ENCODE measurements at places on chromosomes 12 and 14.

DNA sequence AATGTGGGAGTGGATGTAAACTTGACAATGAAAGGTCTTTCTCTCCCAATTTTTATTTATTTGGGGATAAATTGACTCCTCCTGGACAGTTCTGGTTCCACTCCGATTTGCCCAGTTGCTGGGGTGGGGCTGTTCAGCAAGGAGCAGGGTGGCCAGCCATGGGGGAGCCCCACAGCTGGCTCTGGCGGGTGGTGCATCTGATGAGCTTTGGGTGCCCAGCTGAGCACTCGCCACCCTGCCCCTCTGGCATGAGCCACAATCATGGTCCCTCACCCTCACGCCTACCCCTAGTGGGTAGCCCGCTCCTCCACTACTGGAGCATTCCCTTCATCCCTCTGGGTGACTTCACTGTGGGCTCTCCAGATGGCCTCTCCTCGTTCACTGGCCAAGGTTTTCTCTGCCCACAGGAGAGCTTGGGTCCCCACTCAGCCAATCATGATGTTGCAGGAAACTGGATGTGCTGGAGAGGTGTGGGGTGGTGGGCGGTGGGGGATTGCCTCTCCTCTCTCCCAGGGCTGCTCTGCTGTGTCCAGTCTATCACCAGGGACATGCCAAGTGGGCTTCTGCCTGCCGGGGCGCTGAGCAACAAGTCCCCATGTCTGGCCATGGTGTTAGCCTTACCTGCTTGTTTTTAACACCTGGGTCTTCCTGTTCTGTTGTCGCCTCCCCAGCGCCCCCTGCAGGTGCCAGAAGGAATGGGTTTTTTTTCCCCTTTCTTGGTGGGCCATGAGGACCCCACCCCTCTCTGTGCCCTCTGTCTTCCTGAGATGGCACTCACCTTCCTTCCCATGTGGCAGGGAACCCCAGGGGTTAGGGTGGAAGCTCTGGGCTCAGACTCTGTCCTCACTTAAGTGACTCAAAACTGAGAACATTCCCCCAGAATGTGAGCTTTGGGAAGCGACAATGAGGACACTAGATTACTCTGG, 3.4 kb downstream of the CYP46A1 start:
- no peak for DNase-seq

GRCh38 chr12:79927772-79928474, 7.0 kb downstream of the PPP1R12A start:
- DNase-seq = peak; percentile 37

GRCh38 chr14:56133547-56133946, 15.3 kb downstream of the PELI2 start:
- no peak for DNase-seq

DNA sequence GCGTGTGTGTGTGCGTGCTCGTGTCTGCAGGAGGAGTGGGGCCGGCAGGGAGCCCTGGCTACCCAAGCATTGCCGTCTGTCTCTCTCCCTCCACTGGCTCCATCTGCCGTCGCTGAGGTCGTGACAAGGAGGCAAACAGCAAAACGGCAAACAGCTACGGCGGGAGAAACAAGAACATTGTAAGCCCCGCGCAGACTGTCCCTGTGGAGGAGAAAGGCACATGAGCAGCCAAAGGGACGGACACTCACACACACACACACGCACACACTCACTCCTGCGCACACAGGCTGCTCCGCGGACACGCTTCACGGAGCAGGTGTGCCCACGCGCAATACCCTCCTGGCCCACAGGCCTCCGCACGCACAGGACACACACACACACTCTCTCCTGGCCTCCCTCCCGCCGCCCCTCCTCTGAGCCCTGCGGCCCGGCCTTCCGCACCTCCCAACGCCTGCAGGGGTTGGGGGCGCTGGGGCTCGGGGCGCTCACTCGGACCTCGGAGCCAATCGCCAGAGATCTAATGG, 905 bp downstream of the CISTR start:
- peak; percentile 62 for DNase-seq

DNA sequence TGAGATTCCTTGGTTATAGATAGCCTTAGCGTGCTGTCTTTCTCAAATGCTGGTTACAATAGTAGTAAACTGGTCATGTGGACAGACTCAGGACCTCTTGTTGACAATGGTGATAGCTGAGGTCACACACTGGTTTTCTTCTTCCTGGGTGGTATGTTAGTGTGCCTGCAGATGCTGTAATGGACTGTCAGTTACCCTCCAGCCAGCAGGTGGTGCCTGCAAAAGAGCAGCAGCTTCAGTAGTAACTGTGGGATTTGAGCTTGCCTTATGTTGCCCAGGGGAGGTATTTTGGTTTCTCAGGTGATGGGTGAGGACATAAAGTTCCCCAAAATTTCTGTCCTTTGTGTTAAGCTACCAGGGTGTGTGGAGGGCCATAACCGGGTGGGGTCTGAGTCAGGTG, 33.7 kb upstream of the SCAF11 start:
- no peak for DNase-seq

DNA sequence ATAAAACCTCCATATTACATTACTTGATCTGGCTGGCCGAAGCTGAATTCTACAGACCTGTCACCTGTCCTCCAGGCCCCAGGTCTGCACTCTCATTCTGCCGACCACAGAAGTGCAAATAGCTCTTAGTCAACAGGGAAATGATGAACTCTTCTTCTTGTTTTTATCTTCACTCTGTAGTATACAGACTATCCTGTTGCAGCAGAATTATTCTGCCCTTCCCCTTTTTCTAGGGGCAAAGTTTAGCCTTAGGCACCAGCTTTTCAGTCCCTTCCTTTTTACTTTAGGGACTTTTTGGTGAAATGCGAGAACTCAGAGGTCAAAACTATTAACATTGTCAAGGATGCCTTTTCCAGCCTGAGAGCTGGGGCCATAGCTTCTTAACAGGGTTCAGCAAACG, 229.6 kb upstream of the EGLN3 start:
- no peak for DNase-seq

DNA sequence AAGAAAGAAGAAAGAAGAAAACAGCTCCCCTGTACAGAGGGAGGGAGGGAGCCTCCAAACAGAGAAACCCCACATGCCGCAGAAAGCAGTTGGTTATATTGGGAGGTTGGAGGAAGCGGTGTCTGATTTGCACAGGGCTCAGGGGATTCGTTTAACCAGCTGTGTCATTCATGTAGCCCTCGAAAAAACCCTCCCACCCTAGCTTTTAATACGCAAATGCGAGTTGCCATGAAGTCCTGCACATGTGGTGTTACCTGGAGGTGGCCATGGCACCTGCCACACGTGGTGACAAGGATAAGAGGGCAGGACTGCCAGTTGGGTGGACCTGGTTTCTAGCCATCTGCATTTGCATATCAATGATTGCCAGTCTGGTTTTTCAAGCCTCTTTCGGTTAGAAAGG, 40.9 kb downstream of the TMEM30B start:
- DNase-seq = no peak

- DNase-seq = no peak
These were observed 34.3 kb upstream of the LRRC10 start for GRCh38 chr12:69645031-69645430.

DNA sequence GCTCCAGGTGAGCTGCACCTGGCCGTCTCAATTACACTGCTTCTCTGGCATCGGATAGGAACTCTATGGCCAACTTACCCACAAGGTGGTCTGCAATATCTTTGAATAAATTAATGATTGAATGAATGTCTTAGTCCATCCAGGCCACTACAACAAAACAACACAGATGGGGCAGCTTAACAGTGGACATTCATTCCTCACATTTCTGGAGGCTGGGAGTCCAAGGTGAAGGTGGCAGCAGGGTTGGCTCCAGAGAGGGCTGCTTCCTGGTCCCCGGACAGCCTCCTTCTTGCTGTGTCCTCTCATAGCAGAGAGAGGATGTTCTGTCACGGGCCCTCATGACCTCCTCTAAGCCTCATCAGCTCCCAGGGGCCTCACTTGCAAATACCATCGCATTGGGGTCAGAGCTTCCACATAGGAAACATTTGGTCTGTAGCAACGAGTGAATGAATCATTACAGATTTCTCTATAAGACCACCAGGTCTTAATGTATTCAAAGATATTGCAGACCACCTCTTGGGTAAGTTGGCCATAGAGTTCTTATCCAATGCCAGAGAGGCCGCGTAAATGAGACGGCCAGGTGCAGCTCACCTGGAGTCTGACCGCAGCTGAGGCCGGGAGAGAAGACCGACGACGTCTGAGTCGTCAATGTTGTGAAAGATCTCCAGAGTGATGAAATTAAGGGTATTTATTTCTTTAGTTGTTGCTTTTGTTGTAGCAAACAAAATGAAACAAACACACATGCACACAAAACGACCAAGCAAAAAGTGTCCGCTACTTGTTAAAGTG, 182.7 kb upstream of the C14orf180 start:
- DNase-seq = no peak

DNA sequence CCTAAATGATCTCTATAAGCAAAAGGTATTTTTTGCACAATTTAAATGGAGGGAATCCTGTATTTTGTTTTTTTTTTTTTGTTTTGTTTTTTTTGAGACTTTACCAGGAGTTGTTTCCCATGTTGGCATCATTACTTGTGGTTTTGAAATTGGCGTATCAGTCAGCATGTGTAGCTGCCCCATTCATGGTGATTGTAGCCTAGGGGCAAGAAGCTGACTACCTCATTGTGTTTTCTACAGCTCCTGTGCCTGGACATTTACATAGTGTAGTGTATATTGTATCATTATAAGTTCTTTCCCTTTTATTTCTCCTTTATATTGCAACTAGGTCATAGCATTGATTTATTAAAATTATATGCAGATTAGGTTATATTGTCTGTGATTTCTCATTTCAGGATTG, 24.5 kb downstream of the SAMD4A start:
- DNase-seq = no peak
